Stimulated activated CD4-positive, alpha-beta T cell treated with anti-CD3 and anti-CD28 coated beads, Interleukin-12 subunit alpha, Interleukin-12 subunit beta, amount 100 ng/mL, for 4 hours (primary cell): ENCODE measurements at places on chromosomes 16 and 17.

- no peak for DNase-seq
These were observed 29.7 kb downstream of the KATNB1 start for GRCh38 chr16:57765160-57765728.

DNA sequence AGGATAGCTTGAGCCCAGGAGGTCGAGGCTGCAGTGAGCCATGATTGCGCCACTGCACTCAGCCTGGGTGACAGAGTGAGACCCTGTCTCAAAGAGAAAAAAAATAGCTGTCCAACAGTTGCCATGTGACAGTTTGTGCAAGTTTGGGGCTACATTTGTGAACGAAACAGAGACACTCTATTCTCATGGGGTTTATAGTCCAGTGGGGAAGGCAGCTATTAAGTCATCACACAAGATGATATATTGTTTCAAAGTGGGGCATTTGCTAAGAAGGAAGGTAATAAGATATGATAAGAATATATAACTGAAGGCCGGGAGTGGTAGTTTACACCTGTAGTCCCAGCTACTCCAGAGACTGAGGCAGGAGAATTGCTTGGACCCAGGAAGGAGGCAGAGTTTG, 73.3 kb downstream of the RBBP6 start:
- no peak for DNase-seq

DNA sequence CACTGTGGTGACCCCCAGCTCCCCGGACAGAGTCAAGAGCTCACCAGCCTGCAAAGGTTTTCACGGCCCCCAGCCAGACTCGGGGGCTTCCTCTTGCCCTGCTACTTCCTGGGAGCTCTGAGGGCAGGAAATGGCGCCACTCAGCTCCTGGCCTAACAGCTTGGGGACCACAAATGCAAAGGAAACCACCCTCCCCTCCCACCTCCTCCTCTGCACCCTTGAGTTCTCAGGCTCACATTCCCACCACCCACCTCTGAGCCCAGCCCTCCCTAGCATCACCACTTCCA, 375 bp upstream of the SPN start:
- DNase-seq, result peak; percentile 13

DNA sequence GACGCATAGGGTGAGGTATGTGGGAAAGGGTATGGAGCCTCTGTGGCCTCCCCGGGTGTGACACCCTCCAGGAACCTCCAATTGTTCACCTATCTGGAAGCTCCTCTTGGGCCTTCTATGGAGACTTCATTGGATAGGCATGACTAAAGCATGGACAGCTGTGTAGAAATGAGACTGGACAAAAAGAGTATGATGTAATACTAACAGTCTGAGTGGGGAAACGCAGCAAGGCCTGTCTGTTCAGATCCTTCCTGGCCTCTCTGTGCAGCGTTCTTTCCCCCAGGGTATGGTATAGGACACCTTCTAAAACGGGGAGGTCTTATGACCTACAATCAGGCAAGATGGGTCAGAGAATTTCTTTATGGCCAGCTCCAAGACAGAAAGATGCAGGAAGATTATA, 30.7 kb upstream of the CCNF start:
- DNase-seq, result no peak
